ENCODE measurements at places on chromosomes 6 and 20.

DNA sequence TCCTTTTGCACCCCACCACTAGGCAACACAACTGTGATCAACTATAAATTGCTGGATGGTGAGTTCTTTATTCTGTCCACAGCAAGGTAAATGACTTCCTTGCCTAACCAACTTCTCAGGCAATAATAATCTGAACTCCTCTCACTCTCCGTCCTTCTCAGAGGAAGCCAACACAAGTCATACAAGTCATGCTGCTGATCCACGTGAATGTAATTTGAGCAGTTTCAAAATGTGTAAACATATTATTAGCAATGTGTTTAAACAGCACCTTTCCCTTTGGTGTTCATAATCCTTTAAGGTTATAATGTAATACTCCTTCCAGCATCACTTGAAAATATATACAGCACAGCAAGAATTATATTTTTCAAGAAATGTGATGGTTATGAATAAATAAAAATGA is 127.9 kb downstream of the QRSL1 start:
- DNase-seq: peak; percentile 51

DNA sequence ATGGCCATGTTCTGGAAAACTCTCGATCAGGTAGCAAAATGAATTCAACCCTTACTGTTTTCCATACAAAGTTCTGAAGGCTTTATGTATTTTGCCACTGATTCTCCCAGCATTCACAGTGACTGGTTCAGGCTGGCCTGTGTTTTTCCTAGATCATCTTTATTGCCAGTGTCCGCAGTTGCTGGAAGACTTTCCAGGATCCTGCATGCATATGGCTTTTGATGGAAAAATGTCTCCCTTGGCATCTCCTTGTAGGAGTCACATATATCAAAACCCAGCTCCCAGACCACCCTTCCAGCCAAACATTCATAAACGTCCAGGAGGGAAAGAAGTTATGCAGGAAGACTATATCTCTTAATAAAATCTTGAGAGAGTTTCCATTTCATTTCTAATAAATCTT is 588.8 kb downstream of the MAFB start:
- DNase-seq: no peak

DNA sequence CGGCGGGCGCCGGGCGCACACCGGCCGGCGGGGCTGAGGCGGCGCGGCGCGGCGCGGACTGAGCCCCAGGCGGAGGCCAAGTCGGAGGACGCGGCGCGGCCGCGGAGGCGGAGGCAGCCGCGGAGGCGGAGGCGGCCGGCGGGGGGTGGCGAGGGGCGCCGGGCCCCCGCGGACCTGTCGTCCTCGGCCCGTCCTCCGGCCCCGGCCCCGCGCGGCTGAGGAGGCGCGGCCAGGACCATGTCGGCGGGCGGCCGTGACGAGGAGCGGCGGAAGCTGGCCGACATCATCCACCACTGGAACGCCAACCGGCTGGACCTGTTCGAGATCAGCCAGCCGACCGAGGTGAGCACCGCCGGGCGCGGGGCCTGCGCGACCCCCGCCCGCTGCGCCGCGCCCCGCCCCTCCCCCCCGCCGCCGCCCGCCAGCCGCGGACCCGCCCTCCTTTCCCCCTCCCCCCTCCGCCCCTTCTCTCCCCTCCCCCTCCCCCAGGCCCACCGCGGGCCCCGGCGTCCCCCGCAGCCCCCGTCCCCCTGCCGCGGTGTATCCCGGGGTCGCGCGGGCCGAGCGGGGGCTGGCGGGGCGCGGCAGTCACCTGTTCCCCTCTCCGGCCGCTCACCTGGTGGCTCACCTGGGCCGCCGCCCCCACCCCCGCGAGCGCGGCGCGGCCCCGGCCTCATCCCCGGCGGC is at the start of gene AFDN:
Gene AFDN, plus strand, starts transcription at position 16 of the 687 bp plus-strand sequence. Its CDS starts 222 bp downstream, at position 238.
- DNase-seq: peak; percentile 69

- DNase-seq: no peak
Measured at GRCh38 chr6:69887026-69887425, 20.7 kb downstream of the COL19A1 start.

DNA sequence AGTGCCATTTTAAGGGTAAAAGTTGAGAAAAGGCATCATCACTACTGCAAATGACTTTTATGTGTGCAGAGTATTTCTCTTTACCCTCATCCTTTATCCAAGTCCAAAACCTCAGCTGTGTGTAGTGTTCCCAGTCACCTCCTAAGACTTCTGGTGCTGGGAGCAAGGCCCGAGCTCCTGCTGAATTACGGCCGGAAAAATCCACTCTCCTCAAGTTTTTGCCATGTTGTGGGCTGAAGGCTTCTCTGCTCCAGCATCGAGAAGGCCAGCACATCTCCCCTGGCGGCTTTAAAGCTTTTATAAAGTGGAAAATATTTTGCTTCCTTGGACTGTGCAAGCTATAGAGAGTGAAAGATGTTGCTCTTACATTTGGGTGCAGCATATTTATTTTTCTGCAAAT is 153.2 kb upstream of the THBS2 start:
- DNase-seq: no peak

- DNase-seq: peak; percentile 94
Measured at GRCh38 chr6:153145591-153145990, 14.5 kb upstream of the RGS17 start.

DNA sequence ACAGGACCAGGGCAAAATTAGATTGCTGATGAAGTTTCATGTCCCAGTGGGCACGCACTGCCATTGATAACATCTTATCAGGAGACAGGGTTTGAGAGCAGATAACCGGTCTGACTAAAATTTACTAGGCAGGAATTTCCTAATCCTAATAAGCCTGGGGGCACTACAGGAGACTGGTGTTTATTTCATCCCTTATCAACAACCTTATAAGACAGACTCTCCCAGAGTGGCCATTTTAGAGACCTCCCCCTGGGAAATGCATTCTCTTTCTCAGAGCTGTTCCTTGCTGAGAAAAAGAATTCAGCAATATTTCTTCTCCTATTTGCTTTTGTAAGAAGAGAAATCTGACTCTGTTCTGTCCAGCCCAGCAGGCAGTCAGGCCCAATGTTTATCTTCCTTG is 423.4 kb upstream of the IMPG1 start:
- DNase-seq: no peak

GRCh38 chr6:150491811-150492172 is 107.9 kb upstream of the PLEKHG1 start:
- no peak for DNase-seq

- no peak for DNase-seq
Measured at GRCh38 chr6:96849615-96850014, 12.3 kb upstream of the GPR63 start.

DNA sequence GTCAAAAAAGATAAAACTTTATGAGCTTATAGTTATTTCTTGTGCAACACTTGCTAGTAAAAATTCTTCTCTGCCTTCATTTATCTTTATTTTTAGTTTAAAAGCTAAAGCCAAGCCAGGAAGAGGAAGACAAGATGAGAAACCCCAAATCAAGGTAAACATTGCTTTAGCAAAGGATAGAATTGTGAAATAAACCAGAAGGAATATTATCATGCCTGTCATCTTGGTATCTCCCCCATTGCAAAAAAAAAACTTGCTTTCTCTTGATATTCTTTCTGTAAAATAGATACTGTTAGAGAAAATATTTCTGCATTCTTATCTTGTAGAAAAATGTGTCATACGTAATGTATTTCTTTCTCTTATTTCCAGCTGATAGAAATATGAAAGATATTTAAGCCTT is 432.8 kb downstream of the GJA1 start:
- DNase-seq: no peak

DNA sequence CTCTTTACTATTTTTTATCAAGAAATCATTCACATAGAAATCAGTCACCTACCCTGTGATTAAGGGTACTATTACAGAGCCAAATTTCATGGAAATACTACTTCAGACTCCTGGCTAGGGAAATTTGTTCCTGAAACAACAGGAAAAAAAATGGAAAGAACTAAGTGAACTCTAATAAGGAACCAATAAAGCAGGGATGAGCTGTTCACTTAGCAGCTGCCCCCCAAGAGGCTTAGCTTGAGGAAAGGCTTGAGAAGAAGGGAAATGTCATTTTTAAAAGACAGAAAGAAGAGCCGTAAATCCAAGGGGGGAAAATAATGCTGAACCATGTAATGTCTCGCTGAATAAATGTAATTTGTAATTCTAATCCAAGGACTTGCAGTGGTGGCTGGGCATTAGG is 88.8 kb downstream of the COL21A1 start:
- DNase-seq: no peak

DNA sequence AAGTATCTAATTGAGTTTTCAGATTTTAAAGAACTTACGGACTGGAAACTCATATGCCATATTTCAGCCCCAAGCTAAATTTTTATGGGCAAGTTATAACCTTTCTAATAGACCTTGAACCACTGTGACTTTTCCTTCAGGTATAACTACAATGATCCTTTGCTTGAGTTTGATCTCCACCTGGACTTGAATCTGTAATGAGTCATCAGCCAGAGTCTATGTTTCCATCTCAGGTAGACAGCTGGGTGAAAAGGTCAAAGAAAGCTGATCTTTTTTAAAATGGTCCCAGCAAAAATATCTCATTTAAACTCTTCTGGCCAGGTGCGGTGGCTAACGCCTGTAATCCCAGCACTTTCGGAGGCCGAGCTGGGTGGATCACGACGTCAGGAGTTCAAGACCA is 88.4 kb upstream of the SGK1 start:
- DNase-seq: no peak

DNA sequence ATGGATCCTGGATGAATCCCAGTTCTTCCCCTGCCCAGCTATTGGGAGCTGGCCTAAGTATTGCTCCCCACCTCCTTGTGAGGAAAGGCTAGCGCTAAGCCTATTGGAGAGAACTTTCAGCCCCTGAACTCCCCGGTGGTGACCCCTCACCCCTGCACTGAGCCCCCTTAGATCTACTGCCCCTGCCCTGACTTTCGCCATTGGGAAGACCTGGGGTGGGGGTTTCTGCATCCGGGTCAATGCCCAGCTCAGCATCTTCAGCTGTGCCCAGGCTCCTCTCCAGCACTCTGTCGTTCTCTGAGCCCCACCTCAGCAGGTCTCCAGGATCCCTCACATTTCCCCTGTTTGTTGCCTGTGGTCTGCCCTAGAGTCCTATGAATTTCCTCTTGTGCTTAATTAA is 9.0 kb downstream of the TREML4 start:
- DNase-seq: no peak

DNA sequence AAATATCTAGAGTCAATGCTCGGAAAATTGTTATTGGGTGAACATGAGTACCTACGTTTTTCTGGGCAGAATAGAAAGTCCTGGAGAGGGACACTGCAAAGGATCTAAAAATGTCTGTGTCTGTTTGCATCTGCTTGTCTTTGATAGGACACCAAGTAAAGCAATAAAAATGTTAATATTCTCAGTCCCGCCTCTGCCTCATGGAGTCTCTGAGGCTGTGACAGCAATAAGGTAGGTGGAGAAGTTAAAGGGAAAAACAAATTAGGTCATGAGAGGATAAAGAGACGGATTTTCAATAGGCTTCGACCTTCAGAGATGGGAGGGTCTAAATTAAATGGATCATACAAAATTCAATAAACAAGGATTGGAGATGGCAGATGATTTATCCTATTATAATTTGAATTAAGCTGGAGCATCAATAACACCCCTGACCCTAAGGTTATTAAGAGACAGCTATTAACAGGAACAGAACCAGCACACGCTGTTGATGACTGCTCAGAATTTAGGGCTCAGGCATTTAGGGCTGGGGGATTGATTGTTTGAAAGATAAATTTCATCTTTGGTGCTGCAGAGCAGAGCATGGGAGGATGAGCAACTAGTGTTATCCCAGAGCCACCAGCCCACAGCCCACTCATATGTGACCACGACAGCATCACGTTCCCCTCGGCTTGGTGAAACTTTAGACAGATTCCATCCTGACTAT is 620.3 kb upstream of the CDH4 start:
- DNase-seq: no peak

GRCh38 chr6:94894300-94894699 is 683.0 kb upstream of the MANEA start:
- DNase-seq: no peak

DNA sequence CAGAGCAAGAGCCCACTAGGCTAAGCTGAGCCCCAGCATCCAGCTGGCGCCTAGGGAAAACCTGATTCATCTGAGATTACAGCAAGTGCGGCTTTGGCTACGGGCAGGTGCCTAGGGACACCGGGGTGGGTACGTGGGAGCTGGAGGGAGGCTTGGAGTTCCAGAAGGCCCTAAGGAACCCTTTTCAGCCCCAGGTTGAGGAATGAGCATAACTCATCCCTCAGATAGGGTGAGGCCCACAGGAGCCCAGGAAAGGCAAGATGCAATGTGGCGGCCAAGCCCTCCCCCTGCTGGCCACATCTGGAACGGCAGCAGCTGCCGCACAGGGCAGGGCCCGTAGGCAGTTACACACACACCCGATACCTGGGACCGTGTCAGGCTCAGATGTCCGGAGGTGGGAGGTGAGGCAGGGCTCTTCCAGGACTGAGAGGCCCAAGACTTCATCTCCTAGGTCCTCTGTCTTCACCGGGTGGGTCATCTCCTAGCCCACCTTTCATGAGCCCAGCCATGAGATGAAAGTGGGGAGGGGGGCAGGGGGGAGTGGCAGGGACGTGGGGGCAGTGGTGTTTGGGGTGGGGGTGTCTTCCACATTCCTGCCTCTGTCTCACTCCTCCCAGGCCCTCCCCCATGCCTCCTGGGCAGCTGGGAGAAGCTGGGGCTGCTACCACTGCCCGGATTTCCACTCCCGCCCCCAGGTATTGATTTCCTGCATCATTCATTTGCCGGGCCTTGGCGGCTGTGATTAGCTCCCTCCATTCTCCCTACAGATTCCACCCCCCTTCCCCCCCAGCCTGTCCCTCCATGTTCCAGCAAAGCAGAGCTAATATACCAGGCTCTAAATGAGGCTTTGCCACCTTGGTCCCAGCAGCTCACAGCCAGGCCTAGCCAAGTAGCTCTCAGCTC is 5.5 kb downstream of the MDGA1 start:
- peak; percentile 59 for DNase-seq

GRCh38 chr6:27031302-27031701 is 216.2 kb upstream of the PRSS16 start:
- no peak for DNase-seq

GRCh38 chr20:62201173-62202082 is 18.6 kb downstream of the MTG2 start:
- no peak for DNase-seq

DNA sequence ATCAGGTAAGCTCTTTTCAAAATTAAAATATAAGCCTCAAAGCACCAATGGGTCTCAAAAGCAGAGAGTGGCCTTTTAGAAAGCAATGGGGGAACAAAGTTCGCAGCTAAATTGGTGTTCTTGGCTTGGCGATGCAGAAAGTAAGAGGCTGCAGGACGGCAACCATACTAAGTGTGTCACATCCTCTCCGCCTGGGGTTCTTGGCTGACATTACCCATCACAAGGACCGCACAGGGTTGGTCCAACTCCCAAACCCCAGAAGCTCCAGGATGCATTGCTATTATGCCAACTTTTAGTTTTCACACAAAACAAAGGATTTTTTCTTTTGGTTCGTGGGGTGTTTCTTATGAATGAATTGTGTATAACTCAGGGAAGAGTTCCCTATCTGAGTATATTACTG is 124.8 kb downstream of the PRKN start:
- DNase-seq: no peak
